Naive B cell (primary cell): ENCODE measurements at places on chromosomes 3 and 15. TPM values are rescaled to one million over a fixed set of nuclear protein-coding genes. Genes with fewer than 3 reads are reported as not detected.

The DPPA2 gene
- not detected for polyA plus RNA-seq

The NPAP1 gene
- polyA plus RNA-seq, result not detected

DNA sequence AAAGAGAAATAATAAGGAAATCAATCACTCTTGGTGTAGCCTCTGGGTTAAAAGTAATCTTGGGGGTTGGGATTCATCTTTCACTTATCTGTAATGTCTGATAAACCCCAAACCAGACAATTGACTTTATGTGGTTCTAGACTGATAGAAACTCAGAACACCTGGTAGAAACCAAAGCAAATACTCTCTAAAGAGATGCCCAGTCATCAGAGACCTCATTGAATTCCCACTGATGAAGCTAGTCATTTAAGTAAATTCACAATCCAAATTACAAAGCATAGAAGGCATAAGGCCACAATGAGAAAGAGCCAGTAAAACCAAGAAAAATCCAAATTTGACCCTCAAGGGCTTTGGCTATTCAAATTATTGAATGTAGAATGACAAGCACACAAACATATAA lies 250.6 kb downstream of the MBNL1 start:
- DNase-seq, result no peak

The SLC2A2 gene
- polyA plus RNA-seq, result not detected

The PLA2G4F gene
- polyA plus RNA-seq, result not detected

GRCh38 chr3:183698318-183698751 lies 738 bp downstream of the YEATS2 start:
- DNase-seq, result peak; percentile 25

GRCh38 chr15:66008940-66009562 lies 139.8 kb downstream of the RAB11A start:
- DNase-seq, result no peak

The HAUS2 gene
- 18.7 TPM for polyA plus RNA-seq

- DNase-seq, result no peak
Observed at GRCh38 chr3:142858043-142858442, 30.8 kb downstream of the PCOLCE2 start.

DNA sequence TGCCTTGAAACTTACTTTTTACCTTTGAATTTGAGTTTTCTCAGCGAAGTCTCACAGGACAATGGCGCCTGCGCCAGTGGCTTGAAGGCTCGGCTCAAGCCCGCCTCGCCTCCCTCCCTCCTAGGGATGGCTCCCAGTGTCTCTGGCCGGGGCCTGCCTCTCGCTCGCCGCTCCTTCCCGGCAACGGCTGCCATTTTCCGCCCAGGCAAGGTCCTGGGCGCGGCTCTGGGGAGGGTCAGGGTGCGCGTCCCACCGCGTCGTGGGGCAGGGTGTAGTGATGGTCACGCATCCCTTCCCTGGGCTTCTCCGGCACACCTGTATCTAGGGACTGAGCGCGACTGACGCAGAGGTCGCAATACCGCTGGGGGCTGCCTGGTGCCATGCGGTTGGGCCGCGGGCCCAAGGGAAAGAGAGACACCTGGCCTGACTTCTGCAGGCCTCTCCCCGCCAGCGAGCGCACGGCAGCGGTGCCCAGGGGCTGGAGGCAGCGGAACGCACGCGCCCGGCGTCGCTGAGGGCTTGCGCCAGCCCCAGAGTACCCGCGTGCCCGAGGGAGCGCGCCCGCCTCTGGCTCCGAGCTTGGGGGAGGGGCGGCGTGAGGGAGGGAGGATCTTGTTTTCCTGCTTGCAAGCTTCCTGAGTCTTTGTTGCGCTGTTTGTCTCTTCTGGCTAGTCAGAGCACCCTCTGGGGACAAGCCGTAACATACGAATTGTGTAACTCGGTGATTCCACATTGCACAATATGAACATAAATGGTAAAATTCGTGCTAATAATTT lies 20.7 kb upstream of the FEM1B start:
- peak; percentile 19 for DNase-seq

The CCDC33 gene
- not detected for polyA plus RNA-seq

The PRSS50 gene
- polyA plus RNA-seq, result not detected

GRCh38 chr3:99960941-99961340 lies 143.3 kb downstream of the CMSS1 start:
- no peak for DNase-seq

GRCh38 chr15:64842986-64843561 lies 1.4 kb downstream of the PLEKHO2 start:
- no peak for DNase-seq

The MLF1 gene
- not detected for polyA plus RNA-seq

DNA sequence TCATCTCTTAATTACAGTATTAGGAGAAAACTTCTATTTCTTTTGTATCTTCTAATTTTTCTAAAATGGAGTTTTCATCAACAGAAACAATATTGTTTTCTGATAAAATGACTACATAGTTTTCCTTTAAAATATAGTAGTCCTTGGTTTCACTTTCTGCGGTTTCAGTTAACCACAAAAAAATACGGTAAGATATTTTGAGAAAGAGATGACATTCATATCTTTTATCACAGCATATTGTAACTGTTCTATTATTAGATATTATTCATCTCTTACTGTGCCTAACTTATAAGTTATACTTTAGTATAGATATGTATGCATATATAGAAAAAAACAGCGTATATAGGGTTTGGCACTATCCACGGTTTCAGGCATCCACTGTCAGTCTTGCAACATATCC lies 2.3 kb downstream of the B4GALT4 start:
- no peak for DNase-seq

GRCh38 chr15:85059734-85060133 lies 78.1 kb downstream of the PDE8A start:
- DNase-seq, result no peak

DNA sequence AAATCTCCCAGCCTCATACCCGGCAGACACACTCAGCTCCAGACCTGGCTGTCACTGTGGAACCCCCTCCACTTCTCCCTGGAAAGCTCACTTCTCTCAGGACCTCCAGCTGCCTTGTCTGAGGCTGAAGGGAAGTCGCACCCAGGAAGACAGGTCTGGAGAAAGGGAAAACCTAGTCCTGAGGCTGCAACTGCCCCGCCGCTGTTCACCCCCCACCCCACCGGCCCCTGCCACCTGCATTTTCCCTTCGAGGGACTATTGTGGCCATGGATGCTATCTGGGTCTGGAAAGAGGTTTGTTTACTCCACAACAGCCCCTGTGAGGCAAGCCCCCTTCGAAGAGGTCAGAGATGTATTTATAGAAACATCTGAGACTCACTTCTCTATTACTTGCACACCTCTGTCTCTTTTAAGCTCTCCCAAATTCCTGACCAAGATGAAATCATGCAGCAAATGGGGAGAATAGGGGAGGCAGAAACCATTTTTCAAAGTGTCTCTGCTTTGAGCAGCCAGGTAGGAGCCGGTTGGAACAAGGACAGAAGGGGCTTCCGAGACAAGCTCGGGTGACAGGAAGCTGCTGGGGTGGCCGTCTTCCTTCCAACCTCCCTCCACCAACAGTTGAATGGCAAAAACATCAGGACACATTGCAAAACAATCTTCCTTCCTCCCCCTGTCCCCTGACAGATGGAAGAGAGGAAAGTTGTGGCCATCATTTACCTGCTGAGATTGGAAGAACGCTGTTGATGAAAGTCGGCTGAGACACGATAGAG lies 518 bp downstream of the COLQ start:
- DNase-seq, result no peak

The RTP1 gene
- polyA plus RNA-seq, result not detected

The C3orf20 gene
- not detected for polyA plus RNA-seq

DNA sequence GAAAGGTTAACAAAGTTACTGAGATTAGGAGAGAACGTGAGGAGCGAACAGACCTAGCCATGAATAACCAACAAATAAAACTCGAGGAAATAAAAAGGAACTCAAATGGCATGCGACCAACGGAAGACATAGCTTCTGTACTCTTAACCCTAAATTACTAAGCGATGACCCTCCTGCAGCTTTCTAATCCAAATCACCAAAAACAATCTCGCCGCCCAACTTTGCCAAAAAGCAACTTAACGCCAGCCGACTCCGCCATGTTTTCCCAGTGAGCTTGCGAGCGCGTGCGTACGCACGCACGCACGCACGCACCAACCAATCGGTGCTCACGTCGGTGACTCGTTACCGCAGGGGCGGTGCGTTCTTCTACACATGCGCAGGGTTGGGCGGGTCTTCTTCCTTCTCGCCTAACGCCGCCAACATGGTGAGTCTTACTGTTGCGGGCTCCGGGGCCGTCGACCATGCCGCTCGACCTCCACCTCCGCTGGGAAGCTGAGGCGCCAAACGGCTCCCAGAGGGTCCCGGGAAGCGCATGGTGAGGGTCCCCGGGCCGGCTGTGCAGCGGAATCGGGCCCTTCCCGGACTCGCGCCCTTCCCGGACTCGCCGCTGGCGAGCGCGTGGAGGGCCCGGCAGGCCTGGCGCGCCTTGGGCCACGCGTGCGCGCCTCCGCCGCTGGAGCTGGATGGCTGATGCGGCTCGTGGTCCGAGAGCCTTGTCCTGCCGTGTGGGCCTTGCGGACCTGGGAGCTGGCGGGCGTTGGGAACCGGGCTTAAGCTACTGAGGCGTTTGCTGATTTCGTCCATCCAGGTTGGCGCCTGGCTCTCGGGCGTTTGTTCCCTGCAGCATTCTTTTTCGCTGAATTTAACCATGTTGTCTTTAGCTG lies at the start of gene RPL14:
Gene RPL14 (plus strand): TSS at position 400 of the 884 bp plus-strand sequence. CDS start 133 bp downstream, at position 533.
- DNase-seq, result peak; percentile 93

- DNase-seq, result no peak
Observed at GRCh38 chr15:60576044-60576443, 97.1 kb upstream of the ICE2 start.

The SPTSSB gene
- polyA plus RNA-seq, result not detected

The LMAN1L gene
- polyA plus RNA-seq, result not detected

The FGF12 gene
- polyA plus RNA-seq, result not detected

DNA sequence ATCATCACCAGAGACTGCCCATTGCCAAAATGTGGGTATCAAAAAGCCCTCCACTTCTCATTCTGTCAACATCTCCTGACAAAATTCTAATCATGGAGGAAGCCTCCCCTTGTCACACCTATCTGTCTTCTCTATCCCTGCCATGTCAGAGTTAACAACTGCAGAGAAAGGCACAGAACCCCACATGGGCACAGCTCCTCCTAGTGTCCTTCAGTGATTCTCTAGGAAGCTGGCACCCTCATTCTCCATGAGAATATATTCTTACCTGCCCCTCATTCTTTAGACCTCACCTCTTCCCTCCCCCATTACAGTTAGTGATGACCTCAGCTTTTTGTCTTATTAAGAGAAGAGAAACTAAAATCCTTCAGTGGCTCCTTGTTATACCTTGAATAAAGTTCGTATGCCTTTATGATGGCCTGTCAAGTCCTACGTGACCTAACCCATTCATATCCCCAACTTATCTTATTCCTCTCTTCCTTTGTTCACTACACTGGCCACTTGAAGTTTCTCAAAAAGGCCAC lies 44.6 kb downstream of the NME9 start:
- DNase-seq, result no peak

- DNase-seq, result no peak
Observed at GRCh38 chr3:141853629-141854168, 22.7 kb upstream of the ATP1B3 start.
